Central memory CD4-positive, alpha-beta T cell (primary cell): ENCODE measurements at places on chromosomes 4 and X.

DNA sequence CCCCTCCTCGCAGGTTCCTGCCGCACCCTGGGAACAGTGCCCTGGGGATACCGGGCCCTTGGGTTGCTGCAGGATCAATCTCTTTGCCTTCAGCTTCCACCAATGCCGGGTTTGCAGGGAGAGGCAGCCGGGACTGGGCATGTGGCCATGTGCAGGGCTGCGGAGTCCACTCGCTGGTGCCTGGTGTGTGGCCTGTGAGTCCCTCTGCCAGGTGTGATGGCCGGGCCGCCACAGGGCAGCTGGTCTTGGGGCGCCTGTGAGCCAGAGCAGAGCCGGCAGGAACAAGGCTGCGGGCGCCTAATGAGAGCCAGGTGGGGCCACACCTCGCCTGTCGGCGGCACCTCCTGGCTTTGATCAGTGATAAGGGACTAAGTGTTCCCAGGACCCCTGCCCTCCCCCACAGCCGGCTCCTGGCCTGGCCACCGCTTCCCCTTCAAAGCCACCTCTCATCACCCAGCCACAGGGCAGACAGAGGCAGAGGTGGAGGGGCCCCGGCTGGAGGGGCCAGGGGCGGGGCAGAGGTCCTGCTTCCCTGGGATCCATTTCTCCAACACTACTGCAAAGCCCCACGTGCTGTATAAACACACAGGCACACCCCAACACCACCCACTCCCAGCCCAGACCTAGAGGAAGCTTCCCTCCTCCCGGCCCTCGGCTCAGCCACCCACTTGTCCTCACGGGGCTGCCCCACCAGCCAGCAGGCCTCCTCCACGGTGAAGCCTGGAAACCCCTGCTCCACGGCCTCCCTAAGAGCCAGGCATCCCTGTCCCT lies 132.7 kb downstream of the CPZ start:
- no peak for DNase-seq

DNA sequence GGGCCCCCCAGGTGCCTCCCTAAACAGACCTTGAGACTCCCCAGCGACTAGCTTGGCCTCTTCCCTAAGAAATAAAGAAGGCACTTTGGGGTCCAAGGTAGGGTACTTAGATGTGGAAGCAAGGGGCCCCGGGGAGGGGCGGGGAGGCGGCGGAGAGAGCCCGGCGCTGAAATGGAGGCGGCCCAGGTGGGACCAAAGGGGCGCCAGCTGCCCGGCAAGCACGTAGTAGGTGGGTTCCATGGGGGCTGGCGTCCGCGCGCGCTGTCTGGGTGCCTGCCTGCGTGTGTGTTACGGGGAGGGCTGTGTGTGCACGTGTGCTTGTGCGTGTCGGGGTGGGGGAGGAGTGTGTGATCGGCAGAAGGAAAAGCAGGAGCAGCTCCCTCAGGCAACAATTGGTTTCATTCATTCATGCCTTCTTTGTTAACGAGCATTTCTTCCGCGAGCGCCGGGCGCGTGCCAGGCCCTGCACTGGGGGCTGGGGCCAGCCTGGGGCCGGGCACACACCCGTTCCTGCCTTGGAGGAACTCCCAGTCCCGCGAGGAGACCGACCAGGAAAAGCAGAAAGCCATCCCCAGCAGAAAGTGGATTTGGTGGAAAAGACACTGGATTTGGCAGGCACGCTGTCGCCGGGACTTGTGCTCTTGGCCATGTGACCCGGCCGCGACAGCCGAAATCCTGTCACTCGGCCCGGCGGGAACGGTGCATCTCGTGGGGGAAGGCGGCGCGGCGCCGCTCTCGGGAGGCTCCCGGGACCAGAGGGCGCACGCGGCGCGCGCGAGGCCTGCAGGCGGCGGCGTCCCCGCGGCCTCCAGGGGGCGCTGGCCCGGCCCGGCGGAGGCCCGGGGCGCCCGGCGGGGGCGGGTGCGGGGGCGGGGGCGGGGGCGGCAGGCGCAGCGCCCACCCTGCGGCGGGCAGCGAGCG lies 3.3 kb upstream of the DUSP9 start:
- DNase-seq, result no peak

GRCh38 chr4:112140536-112140935 lies 4.7 kb upstream of the FAM241A start:
- DNase-seq, result no peak

GRCh38 chr4:78599931-78600375 lies 48.4 kb downstream of the ANXA3 start:
- DNase-seq, result no peak

DNA sequence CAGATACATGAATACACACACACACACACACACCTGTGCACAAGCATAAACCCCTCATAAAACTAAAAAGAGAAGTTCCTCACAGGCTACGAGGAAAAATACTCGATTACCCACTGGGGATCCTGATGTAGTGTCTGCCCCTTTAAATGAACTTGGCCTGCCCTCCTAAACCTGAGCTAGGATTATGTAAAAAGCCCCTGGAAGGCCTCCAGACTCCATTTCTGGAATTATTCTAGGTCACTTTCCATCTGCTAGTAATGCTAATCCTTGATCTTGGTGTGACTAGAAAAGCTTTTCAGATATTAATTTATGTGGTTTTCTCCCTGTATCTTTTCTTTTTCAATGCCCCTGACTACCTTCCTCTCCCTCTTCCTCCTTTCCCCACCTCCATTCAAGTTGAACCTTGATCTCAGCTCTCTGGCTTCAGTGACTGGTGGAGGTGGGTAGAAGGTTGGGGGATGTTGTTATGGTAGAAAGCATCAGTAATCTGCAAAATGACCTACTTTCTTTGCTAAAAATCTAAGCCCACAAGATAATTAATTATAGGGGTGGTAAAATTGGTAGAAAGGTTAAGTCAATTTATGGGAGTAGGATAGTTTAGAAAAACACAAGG lies 25.5 kb upstream of the ZNF330 start:
- DNase-seq, result no peak

GRCh38 chrX:110409925-110410324 lies 51.3 kb downstream of the RTL9 start:
- DNase-seq, result no peak

GRCh38 chr4:183960046-183960420 lies 54.9 kb downstream of the STOX2 start:
- no peak for DNase-seq

DNA sequence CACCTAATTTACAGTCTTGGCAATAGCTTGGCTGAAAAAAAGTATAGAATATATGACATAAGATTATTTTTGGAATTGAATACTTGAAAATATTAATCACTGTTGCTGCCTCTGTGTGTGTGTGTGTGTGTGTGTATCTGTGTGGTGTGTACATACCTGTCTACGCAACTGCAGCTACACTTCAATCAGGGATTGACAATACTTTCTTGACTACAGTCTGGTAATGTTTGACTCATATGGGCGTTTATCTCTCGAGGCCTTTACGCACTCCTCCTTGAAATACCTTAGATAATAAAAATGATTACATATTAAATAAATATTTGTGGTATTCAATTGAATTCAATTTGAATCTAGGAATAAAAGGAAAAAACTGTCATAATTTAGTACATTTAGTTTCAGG lies 565.2 kb downstream of the PCDH18 start:
- DNase-seq, result no peak

DNA sequence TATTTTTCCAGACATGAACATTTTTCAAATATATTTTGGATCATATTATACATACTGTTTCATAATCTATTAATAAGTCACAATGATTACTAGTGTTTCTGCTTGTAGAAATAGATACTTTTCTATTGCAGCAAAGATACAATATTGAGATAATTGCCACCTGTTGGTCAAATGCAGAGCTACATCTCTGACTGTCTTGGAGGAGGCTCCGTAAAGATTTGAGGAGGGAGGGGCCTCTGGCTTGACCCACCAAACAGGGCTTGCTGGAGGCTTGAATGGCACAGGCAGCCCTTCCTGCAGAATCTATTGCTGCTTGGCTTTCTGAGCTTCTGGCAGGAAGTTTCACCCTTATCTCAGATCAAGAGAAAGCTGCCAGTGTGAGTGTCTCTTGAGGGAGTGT lies 99.3 kb upstream of the ARMCX2 start:
- DNase-seq, result peak; percentile 16

- no peak for DNase-seq
Observed at GRCh38 chrX:95441836-95442235, 1242.8 kb upstream of the DIAPH2 start.

- no peak for DNase-seq
Observed at GRCh38 chr4:828641-829271, 2.8 kb upstream of the CPLX1 start.

DNA sequence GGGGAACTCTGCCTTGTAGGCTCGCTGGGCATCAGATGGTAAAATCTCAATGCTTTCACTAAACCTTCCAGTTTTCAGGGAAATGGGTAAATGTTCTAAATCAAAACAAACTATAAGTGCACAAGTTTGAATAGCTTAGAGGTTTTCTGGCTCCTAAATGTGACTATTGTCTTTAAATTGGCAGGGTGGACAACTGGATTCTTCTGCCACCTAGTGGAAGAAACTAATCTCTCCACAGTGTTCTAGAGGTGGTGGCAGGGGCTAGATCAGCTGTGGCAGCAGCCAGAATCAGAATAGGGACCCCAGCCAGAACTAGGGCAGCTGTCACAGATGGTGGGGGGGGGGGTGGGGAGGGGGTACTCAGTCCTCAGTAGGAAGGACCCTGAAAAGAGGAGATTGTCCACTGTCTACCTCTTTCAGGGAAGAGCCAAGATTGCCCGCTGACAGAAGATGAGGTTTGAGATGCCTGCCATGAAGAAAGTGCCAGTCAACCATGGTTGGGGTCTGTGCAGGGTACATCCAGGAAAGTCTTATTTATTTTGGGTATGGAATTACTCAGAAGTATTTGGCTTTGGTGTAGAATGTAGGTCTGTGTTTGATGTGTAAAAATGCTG lies 201.4 kb downstream of the CCNG2 start:
- DNase-seq, result no peak

DNA sequence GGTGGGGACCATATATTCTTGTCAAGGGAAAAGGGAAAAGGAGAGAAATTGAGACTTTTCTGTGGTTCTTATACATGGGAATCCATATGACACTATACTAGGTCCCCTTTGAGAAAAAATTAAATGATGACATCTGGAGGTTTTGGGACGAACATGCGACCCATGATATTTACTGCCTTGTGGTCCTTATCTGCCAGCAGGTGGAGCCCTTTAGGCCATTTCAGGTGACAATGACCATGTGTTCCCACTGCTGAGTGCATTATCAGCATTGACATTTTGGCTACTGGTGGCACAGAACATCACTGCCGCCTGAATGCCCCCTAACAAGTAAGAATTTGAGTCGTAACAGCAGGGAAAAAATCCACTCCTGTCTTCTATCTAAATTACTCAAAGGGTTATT lies 843.4 kb downstream of the FSTL5 start:
- no peak for DNase-seq

- no peak for DNase-seq
Observed at GRCh38 chr4:40275065-40275730, 59.9 kb upstream of the CHRNA9 start.

DNA sequence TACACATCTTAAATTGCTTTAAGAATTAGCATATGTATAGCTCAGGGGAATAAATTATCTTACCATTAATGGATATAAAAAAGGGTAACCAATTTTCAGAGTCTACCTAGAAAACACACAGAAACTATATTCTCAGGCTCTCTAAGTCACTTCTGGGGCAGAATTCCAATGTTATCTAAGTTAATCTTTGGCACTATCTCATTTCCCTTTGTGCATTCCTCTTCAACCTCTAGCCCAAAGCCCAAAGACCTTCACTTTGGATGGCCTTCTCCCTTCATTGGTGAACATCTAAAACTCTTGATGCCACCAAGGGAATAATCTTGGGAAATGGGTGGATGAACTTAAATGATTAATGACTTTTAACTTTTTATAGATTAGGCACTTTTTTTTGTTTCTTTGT lies 108.3 kb downstream of the APBB2 start:
- DNase-seq, result no peak

GRCh38 chrX:107724653-107725052 lies 50.9 kb downstream of the TSC22D3 start:
- DNase-seq, result no peak

DNA sequence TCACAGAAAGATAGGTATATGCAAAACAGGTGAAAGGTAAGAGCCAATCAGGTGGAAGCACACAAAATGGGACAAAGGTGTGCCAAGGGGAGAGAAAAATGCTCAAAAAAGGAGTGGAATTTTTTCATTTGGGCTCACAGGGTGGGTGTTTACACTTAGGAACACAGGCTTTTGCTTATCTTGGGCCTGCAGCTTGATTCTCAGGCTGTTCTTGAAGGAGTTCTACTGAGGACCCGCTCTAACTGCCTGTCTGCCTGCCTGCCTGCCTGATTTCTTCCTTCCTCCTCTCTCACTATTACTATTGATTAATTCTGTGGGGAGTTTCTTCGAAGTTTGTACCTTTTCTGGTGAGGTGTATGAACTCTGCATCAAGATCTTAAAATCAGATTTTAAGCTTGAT lies 120.3 kb upstream of the CTSO start:
- no peak for DNase-seq

GRCh38 chrX:14964500-14964899 lies 91.3 kb downstream of the MOSPD2 start:
- no peak for DNase-seq

DNA sequence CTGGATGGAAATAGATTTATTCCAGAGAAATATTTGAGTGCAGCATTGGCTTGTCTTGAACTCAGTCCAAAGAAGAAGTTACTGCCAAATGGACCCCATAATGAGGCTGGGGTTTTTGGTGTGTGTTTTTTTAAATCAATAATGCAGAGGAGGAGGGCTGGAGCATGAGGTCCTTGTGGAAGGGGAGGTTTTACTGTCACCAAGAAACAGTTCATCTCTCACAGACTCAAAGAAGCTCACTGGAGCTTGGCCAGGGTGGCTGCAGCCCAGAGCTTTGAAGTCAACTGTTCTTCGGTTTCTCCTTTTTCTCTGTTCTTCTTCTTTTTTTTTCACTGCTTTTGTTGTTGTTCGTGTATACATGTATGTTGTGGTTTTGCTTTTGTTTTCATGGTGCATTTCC lies 377.7 kb downstream of the FBXW7 start:
- DNase-seq, result no peak

DNA sequence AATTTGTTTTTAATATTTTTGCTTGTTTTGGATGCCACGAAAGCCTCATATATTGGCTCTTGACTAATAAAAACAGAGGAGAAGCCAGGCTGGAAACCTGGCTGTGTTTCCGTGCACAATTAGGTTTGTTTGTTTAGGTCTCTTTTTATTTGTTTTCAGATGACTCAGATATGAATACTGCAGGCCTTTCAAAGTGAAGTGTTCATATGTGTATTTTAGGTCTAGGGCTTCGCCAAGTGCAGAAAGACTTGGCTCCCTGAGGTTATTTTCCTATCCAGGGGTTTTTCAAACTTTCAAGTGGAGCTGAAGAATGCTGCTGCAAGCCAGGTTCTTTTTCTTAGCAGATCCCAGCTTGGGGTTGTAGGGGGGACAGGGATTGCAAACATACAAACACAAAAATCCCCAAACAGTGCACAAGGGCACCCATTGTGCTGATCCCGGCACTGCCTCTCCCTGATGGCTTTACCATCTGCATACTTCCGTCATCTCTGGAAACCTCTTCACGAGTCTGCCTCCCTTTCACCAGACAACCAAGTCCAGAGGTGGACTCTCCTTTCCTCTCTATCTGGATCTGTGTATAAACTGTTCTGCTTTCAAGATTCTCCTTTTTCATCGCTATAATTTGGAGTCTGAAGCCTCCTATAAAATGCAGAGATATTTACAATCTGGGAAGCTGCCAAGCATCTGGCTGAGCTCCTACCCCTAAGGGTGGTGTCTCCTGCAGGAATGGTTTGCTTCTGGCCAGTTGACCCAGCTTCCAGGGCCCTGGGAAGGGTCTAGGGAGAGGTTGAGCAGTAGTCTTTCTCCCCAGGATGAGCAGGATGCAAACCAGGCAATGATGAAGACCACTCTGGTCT lies 108.6 kb downstream of the SMIM20 start:
- no peak for DNase-seq
